ENCODE measurements at places on chromosomes 6 and 20.

DNA sequence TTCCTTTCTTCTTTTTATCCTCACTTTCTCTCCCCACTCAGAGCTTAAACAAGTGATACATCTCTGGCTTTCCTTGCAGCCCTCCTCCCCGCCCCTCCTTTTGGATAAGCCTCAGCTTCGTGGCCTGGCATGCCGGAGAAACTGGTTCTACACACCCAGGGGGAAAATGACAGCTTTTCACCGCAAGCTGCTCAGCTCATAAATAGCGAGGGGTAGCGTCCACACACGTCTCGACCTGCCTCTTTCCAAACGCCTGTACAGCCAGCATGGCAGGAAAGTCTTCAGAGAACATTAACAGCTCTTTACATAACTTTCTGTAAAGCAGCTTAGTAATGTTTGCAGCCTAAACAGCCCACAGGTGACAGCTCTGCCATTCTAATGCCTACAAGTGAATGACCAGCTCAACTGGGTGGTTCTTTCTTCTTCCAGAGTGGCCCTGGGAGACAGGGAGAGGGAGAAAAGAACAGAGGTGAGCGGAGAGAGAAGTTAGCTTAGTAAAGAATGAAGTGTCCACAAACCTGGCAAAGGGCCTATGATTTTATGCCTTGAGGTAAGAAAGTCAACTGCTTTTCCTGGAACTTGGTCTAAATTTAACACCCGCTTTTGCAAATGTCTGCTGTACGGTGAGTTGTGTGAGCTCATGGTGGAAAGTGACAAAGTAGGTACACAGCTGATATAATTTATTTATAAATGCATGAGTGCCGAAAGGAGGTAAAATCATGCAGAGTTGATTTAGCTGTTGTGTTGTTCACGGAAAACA is 251.5 kb downstream of the TFAP2A start:
- DNase-seq, result no peak

GRCh38 chr6:147119310-147119709 is 84.9 kb upstream of the STXBP5 start:
- DNase-seq, result no peak

GRCh38 chr20:41717483-41717882 is 99.3 kb upstream of the CHD6 start:
- DNase-seq, result no peak

DNA sequence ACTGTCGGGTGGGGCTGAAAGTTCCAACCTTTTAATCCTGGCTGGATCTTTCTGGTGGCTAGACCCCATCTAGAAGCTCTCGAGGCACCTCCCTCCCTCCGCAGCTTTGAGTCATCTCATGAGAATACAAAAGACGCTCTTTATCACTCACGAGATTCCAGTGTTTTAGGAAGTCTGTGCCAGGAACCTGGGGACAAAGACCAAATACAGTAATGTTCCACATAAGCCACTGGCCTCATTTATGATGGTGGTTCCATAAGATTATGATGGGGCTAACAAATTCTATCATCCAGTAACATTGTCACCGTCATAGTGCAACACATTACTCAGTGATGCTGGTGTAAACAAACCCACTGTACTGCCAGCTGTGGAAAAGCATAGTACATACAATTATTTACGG is 48.7 kb downstream of the NCOA7 start:
- no peak for DNase-seq

DNA sequence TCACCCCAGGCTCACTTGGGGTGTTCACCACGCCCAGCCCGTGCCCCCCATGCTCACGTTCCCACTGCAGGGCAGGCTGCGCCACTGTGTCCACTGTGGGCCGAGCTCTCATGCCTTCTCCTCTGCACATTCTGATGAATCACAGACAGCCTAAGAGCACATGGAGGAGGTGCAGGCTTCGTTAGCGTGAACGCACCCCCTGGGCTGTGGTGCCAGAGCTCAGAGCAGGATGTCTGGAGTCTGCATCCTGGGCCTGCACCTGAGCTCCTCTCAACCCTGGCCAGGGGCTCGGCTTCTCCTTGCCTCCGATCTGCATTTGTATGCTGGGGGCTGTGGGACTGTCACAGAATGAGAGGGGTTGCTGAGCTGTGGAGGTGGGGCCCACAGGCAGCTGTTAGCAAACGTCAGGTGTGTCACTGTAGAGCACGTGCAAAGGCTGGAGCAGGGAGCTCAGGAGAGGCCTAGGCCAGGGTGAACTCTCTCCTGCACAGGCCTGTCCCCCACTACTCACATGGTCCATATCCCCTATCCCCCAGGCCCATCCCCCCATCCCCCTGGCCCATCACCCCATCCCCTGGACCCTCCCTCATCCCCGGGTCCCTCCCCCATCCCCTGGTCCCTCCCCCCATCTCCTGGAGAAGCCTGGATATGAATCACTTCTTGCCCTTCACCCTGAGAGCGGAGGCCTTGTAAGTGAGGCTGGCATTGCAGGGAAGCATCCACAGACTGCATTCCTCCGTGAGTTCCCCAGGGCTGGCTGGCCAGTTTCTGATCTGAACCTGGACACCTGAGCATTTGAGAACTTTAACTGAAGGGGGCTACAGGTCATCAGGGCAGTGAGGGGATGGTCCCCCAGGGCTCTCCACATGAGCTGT is 309.5 kb downstream of the TAF4 start:
- DNase-seq, result no peak

GRCh38 chr6:153927867-153928266 is 111.2 kb upstream of the OPRM1 start:
- DNase-seq, result no peak

- DNase-seq, result no peak
Observed at GRCh38 chr6:12343122-12343439, 52.9 kb downstream of the EDN1 start.

DNA sequence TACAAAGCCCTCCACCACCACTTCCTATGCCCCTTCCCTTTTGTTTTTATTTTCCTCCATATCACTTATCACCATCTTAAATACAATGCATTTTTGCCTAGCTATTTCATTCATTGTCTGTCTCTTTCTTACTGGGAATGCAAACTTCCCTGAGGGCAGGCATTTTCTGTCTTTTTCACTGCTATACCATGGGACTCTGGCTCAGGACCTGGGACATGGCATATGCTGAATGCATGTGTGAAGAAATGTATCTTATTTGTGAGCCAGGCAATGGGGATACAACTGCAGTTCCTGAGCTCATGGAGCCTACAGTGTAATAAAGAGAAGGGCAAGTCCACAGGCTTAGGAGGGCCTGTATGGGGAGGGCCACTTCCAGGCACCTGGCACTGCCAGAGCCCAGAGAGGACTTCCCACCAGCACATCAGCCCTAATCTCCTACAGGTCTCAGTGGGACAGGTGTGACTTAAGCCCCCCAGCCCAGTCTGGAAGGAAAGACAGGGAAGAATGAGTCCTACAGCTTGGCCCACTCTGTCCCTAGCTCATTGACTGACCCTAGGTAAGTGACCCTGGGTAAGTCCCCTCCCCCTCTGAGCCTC is 43.2 kb downstream of the TFEB start:
- DNase-seq, result no peak

DNA sequence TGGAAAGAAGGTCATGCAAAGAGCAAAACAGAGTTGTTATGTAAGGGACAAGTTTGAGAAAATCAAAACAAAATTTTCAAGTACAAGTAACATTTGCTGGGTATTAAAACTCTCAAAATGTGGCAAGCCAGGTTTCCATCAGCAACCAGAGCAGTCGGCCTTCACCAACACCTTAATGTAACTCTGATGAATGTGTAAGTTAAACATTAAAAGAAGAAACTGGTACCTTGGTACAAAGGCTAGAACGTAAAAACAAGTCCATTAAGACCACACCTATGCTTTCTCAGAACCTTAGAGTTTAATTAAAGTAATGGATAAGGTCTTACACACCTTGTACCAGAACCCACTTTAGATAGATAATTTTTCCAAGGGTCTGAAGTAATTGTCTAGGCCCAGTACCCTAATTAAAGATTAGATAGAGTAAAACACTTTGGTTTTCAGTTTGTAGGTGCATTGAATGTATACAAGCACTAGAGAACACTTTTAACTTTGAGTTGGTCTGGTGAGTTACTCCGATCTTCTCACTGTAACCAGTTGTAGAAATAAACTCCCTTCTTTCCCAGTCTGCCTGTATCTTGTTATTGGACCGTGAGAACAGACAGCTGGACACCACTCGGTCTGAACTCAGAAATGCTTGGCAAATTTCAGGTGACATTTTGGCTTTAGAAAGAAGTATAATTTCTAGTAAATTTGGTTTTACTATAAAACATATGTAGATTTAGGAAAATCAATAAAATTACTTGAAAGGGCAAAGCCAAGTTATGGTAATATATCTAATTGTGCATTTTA is 319.4 kb downstream of the HTR1B start:
- no peak for DNase-seq

- no peak for DNase-seq
Observed at GRCh38 chr6:75236630-75237029, 7.0 kb downstream of the COX7A2 start.

DNA sequence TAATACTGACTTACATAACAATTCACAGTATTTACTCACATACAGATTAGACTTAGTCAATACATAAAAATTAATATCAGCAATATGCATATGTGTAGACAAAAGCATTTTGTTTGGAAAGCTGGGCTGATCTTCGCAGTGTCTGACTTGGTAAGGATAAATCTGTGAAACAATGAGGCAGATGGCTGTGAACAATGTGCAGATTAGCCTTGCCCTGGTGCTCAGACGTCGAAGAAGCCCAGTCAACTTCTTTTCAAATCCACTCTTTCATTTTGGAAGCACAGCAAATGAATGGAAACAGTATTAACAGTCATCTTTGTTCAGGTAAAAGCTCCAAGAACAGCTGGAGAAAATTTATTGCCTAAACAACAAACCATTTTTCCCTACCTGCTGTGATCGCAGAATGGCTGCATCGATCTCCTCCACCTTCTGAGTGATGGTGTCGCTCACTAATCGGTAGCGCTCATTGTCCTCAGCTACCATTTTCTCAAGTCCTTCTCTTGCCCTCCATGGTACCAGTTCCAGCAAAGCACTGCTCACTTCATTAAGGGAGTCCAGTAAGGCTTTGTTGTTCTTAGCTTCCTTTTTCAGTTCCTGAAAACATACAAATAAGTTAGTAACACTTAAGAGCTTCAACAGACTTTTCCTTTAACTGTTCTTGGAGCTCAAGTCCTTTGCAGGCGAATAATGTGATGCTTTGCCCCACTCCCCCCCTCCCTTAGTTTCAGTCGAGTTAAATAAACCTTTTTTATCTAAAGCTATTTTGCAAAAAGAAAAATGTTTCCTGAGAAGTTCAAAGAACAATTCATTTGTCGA is 116.5 kb downstream of the DST start:
- DNase-seq, result no peak

DNA sequence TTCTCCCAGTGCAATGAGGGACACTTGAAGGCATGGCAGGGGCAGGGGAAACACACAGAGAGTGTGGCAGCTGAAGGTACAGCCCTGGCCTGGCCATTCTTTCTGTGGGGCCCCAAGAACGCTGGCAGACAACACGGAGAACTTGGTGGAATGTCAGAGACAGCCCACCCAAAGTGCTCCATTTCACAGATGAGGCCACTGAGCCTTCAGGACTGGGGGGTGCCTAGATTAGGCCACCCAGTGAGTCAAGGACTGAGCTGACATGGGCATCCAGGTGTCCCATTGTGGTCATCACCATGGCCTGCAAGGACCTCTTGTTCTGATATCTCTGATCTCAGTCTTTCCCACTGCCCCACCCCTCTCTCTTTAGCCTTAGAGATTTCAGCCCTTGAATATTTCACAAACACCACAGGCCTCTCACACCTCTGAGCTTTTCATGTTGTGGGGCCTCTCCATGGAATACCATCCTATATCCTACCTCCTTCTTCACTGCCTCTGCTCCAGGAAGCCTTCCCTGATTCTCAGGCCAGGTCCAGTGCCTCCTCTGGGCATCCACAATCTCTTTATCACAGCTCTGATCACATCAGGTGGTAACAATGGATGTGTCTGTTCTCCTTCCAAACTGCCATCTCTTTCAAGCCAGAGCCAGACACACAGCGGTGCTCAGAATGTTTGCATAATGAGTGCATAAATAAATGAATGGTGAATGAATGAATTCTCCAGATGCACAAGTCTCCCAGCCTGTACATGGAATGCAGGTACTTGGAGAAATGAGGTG is 2.0 kb upstream of the RSPO4 start:
- DNase-seq, result no peak

DNA sequence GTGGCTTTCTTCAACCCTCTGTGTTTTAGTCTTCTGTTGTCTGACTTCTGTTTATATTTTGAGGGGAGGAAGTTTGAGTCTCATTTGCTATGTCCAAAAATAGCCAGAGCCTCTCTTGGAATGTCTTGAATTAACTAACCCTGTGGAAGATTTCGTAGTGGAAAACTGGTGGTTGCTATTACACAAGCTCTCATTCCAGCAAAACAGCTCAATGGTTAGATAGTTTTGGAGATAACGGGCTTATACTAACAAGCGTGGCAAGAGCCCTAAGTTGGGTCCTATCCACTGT is 1.6 kb downstream of the CCN2 start:
- DNase-seq, result no peak

GRCh38 chr6:29504961-29505360 is 17.2 kb upstream of the MAS1L start:
- DNase-seq, result no peak

- no peak for DNase-seq
Observed at GRCh38 chr6:12369355-12369754, 79.2 kb downstream of the EDN1 start.

DNA sequence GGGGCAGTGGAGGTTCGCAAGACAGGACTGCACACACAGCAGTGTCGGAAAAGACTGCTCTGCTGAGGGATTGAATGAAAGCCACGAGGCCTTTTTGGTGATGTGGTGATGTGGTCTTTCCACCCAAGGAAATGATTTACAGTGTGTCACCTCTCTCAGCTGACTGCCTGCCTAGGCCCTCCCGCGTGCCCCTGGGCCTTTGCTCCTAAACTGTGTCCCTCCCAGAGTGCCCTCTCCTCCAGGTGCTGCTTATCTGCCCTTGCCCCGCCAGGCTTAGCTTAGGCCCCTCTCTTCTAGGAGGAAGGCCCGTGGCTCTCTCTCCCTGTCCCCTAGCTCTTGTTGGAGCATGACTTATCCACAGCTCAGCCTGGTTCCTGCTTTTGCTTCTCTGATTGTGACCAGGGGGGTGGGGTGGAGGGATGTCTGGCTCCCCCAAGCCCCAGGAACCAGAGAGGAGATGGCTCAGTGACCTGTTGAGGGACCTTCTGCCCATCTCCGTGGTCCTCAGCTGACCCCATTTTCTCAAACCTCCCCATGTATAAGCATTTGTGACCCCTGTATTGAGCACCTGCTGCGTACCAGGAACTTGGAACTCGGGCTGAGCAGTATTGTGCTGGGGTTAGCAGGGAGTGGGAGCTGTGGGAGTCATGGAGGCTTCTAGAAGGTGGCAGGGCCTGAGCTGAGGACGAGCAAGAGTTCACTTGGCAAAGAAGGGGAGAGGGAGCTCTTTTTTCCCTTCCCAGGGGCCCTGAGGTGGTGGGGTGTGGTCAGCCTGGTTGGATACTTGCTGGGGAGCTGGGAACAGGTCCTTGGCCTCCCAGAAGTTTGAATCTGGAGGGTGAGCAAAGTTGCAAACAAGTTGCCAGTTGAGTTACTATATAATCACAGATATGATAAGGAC is 2.2 kb downstream of the SRC start:
- DNase-seq, result no peak

DNA sequence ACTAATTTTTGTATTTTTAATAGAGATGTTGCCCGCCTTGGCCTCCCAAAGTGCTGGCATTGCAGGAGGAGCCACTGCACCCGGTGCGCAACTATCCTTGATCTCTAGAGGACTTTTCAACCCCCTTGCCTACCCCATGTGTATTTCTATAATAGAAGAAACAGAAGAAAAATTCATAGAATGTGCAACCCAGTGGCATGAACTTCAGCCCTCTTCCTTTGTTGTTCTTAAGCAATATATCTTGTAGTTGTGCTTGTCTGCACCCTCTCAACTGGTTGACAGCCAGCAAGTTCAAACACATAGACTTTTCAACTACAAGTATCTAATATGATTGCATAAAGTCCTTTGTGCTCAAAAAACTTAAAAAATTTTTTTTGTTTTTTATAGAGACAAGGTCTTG is 72.3 kb upstream of the NCOA3 start:
- DNase-seq, result no peak

All from GM10248 (cell line).